Common myeloid progenitor, CD34-positive (primary cell): ENCODE measurements at places on chromosomes 13 and 19.

GRCh38 chr13:80265348-80265747 is 75.6 kb downstream of the SPRY2 start:
- no peaks in the 10 kb centered on the region for H3K4me1 ChIP-seq
- no peaks in the 10 kb centered on the region for H3K36me3 ChIP-seq
- no peak overlapping the region for H3K4me3 ChIP-seq
- no peaks in the 10 kb centered on the region for H3K27me3 ChIP-seq
- no peak for DNase-seq
- H3K27ac ChIP-seq = no peak overlapping the region

- H3K36me3 ChIP-seq = no peaks in the 10 kb centered on the region
- H3K27ac ChIP-seq = no peak overlapping the region
- H3K4me1 ChIP-seq = peaks cover 7% of the 10 kb centered on the region
- H3K27me3 ChIP-seq = no peaks in the 10 kb centered on the region
- DNase-seq = no peak
Measured at GRCh38 chr13:39956036-39956435, 300.6 kb downstream of the COG6 start.

- no peak overlapping the region for H3K27ac ChIP-seq
- no peaks in the 10 kb centered on the region for H3K4me1 ChIP-seq
- peaks cover 65% of the 10 kb centered on the region for H3K36me3 ChIP-seq
- no peak for DNase-seq
- no peaks in the 10 kb centered on the region for H3K27me3 ChIP-seq
Measured at GRCh38 chr19:34436716-34437115, 8.5 kb downstream of the UBA2 start.

GRCh38 chr13:32017474-32017873 is 14.1 kb upstream of the FRY start:
- no peaks in the 10 kb centered on the region for H3K27me3 ChIP-seq
- H3K27ac ChIP-seq = no peak overlapping the region
- no peak overlapping the region for H3K4me3 ChIP-seq
- no peak for DNase-seq
- H3K4me1 ChIP-seq = no peaks in the 10 kb centered on the region

DNA sequence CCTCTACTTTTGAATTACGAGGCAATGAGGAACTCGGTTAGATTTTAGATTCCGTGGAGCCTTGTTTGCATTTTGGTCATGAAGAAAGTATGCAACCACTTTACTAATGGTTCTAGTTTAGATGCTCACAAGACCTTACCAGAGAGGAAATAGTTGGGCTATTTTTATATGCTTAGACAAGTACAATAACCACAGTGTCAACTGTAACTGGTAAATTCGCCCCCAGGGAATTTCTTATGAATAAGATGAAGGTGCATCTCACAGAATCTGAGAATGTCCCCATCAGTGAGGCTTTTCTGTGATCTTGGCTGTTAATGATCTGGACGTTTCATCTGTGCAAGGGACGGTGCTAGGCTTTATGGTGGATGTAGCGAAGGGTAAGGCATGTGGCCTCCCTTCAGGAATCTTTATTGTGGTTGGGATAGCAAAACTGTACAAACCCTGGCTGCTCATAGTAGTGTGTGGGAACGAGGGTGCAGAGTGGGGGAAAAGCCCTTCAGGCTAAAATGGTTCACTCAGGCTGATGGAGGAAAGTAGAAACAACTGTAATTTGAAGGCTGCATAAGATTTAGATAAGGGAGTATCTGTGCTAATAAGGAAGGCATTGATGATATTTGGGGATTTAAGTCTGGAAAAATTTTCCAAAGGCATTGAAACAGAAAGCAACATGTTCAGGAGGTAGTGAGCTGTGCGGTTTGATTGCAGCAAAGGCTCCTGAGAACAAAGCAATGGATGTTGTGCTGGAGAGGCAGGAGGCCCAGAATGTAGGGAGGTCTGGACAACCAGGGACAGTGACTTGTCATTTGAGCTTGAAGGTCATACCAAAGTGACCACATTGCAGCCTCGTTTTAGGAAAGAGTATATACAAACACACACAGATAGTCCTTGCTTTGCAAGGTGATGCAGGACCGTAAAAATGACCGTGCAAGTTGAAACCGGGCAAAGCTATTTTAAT is 28.4 kb downstream of the UBAC2 start:
- H3K27me3 ChIP-seq = no peaks in the 10 kb centered on the region
- peak overlapping the region; percentile 15 for H3K4me3 ChIP-seq
- peaks cover 50% of the 10 kb centered on the region for H3K4me1 ChIP-seq
- DNase-seq = no peak
- no peak overlapping the region for H3K27ac ChIP-seq
- H3K36me3 ChIP-seq = no peaks in the 10 kb centered on the region

GRCh38 chr19:387777-388176 is 21.2 kb downstream of the C2CD4C start:
- H3K4me1 ChIP-seq = no peaks in the 10 kb centered on the region
- no peak for DNase-seq
- H3K27ac ChIP-seq = no peak overlapping the region
- H3K36me3 ChIP-seq = no peaks in the 10 kb centered on the region

DNA sequence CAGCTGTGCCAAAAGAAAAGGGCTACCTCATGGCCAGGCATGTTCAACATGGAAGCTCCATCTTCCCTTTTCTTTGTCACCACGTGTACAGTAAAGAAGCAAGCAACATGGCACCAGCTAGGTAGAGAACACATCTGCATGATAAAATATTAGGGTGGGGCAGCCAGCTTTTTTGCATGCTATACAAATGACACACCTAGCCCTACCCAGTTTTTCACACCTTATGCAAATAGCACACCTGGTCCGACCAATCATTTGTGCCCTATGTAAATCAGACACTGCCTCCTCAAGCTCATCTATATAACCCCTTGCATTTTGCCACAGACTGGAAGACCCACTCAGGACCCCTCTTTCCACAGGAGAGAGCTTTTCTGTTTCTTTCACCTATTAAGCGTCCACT is 85.5 kb downstream of the STOML3 start:
- no peak overlapping the region for H3K4me3 ChIP-seq
- H3K36me3 ChIP-seq = no peaks in the 10 kb centered on the region
- H3K27ac ChIP-seq = no peak overlapping the region
- no peaks in the 10 kb centered on the region for H3K4me1 ChIP-seq
- no peak for DNase-seq
